Stimulated activated naive CD8-positive, alpha-beta T cell treated with anti-CD3 and anti-CD28 coated beads, Interleukin-15, amount 100 ng/mL, for 72 hours (primary cell): ENCODE measurements at places on chromosomes 3 and 15.

DNA sequence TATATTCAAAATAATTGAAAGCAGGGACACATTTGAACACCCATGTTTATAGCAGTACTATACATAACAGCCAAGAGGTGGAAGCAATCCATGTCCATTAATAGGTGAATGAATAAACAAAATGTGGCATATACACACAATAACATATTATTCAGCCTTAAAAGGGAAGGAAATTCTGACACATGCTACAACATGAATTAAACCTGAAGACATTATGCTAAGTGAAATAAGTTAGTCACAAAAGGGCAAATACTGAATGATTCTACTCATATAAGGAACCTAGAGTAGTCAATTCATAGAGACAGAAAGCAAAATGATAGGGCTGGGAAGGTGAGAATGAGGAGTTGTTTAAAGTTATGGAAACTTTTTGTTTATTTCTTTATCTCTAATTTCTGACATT is 40.9 kb downstream of the SNTN start:
- DNase-seq: no peak

DNA sequence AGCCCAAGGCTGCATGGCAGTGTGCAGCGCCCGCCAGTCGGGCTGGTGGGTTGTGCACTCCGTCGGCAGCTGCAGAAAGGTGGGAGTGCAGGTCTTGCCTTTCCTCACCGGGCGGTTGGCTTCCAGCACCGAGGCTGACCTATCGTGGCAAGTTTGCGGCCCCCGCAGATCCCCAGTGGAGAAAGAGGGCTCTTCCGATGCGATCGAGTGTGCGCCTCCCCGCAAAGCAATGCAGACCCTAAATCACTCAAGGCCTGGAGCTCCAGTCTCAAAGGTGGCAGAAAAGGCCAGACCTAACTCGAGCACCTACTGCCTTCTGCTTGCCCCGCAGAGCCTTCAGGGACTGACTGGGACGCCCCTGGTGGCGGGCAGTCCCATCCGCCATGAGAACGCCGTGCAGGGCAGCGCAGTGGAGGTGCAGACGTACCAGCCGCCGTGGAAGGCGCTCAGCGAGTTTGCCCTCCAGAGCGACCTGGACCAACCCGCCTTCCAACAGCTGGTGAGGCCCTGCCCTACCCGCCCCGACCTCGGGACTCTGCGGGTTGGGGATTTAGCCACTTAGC is 4.3 kb downstream of the ISL2 start:
- peak; percentile 67 for DNase-seq

DNA sequence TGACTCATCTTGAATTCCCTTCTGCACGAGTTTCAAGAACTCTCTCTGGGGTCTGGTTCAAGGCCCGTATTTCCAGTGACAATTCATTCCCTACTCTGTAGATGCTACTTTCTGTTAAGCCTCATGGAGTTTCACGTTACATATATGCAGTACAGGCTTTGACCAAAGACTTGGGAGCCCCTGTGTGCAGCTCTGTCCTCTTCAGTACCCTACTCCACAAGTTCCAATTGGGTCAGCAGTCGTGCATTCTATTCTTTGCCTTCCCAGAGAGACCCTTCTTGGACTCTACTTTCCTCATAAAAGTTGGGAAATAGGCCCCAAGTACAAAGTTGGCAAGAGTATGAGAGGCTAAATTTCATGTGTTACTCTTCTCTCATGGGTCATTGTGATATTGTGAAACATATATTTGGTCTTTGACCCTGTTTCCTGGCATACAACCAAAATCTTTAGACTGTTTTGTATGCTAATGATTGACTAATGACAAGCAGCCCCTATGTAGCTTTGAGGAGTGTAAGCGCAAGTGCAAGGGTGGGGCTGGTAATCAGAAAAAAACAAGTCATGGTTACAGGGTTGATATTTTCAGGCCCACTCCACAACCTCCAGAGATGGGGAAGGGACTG is 15.0 kb upstream of the CCDC50 start:
- DNase-seq: no peak

DNA sequence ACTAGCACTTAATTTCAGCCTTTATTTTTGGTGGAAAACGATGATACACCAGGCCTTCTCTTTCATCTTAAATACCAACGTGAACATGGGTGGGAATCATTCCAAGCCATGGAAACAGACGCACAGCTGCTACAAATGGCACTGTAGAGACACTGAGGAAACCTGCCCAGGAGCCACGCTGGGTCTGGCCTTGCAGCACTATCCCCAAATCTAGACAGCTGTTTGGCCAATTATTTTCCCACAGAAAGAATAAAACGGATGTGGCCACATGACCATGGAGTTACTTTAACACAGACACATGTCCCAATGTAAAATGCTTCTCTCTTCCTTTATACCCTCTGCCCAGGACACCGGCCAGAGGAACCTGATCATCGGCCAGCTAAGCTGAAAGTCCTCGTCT is 83.6 kb upstream of the OCA2 start:
- no peak for DNase-seq

DNA sequence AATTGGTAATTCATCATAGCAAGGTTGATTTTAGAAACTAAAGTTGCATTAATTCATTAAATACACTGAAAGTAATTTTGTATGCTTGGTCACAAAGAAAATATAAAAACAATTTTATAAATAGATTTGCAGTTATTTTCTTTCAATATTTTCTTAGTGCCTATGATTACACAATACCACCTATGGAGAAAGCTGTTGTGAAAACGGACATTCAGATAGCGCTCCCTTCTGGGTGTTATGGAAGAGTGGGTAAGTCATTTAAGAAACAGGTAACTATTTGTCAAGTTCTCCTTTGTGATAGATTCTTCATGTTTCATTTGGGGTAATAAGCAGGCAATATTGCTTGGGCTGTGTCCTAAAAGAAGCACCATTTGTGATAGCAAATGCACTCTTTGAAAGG is 3.0 kb downstream of the DUT start:
- DNase-seq: no peak

- DNase-seq: no peak
Observed at GRCh38 chr3:85370341-85370740, 411.6 kb downstream of the CADM2 start.
